ENCODE measurements at places on chromosomes 3 and 15. TPM values are rescaled to one million over a fixed set of nuclear protein-coding genes. Genes with fewer than 3 reads are reported as not detected.

EFCC1 gene
- 0.29 TPM for total RNA-seq

DNA sequence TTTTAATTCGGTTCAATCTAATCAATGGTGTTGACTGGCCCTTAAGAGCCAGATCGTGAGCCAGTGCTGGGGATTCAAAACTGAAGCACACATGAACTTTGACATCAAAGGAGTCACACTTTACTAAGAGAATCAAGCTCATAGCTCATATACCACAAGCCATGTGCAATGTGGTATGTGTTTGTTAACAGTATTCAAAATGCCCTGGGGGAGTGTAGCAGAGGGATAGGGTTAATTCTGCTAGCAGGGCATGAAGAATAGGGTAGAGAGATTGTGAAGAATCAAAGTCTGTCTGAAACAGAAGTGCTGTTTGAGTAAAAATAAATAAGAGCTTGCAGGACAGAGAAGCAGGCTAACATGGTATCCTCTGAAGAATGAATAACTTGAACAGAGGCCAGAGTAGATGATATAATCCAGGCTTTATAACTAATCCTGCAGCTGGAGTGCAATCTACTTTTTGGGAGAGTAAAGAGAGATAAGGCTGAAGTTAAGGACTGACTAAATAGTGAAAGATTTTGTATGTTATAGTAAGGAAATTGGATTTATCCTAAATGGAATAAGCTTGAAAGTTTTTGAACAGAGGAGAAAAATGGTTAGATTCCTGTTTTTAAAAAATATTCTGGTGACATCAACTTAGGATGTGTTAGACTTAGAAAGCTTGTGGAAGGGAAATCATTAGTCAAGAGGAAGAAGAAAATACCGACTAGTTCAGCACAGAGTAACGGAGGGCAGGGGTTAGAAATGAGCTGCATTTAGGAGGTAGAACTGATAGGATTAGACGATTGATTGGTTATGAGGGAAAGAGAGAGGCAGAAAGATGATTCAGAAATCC is 292.0 kb downstream of the NFKBIZ start:
- no peak for DNase-seq

- DNase-seq = peak; percentile 36
Observed at GRCh38 chr15:72796515-72797337, 13.2 kb upstream of the ADPGK start.

GRCh38 chr3:31880020-31880419 is 101.0 kb downstream of the OSBPL10 start:
- DNase-seq = no peak

DNA sequence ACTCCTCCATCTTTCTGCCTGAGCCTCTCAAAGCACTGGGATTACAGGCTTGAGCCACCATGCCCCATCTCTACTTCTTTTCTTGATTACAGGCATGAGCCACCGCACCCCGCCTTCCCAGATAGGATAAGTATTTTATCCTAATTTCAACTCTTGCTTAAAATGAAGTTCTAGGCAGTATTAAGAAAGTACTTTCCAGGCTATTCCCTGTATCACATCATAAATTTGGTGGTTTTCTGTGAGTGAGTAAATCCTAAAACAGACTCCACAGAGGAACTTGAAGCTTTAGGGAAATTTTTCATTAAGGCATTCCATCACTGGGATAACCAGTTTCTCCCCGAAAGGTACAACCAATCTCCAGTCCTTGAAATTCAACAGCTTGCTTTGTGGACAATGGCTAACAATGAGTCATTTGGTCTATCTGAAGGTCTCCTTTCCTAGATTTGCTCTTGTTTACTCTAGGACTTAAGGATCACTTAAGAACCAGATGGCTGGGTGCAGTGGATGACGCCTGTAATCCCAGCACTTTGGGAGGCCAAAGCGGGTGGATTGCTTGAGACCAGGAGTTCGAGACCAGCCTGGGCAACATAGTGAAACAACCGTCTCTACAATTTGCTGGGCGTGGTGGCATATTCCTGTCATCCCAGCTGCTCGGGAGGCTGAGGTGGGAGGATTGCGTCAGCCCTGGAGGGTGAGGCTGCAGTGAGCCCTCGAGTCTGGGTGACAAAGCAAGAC is 49.7 kb upstream of the SKIL start:
- peak; percentile 53 for DNase-seq

DNA sequence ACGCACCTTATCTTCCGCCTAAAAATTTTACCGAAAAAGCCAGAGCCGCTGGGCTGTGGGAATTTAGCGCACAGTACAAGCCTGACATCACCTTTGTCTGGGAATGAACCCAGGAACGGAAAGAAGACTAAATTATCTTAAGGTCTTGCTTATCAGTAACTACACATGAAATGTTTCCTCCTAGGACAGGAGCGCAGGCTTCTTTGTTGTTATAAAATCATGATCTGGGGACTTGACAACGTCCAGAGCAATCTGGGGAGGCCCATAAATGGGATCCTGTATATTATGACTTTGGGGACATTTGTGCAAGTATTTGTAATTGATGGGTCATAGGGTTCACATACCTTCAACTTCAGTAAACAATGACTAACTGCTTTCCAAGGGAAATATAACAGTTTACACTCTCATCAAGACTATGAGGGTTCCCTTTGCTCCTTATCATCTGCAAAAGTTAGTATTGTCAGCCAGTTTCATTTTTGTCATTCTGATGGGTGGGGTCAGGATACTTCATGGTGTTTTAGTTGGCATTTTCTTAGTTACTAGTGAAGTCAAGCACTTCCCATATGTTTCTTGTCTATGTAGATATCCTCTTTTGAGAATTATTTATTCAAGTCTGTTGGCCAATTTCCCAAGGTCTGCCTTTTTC is 213.9 kb upstream of the PFN2 start:
- DNase-seq = peak; percentile 42

CDHR4 gene
- total RNA-seq = not detected

SLC12A8 gene
- 24.9 TPM for total RNA-seq

ZBED2 gene
- not detected for total RNA-seq

DNA sequence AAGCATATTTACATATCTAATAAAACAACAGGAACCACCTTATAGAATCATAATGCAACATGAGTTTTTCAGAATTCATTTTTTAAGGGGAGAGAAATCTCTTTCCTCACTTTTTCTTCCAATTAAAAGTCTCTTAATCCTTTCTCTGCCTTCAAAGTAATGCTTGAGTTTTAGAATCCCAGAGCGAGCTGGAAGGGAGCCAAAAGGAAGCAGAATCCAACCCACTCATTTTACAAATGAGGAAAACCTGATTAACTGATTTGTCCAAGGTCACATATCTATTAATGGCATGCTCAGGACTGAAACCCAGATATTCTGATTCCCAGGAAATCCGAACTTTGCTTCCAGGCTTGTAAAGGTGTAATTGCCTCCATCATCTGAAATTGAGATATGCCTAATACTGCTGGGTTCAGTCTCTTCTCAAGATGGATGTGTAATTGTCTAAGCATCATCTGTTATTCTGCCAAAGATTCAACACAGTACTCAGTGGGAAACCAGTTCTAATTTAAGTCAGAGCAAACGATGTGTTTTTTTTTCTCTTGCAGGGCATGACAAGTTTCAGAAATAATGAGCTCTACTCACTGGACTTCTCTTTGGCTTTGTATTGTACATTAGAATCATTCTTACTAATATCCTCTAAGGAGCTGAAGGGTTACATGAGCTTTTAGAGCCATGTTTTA is 481.4 kb upstream of the CFAP20DC start:
- DNase-seq = no peak

GRCh38 chr15:68991723-68992122 is 22.8 kb upstream of the NOX5 start:
- DNase-seq = no peak

GRCh38 chr3:194330579-194330978 is 20.5 kb downstream of the CPN2 start:
- no peak for DNase-seq

HAUS2 gene
- total RNA-seq = 54.5 TPM

- DNase-seq = no peak
Observed at GRCh38 chr3:79159736-79160135, 608.1 kb downstream of the ROBO1 start.

NRROS gene
- total RNA-seq = not detected

KNG1 gene
- not detected for total RNA-seq

- DNase-seq = no peak
Observed at GRCh38 chr3:128307781-128308469, 154.6 kb downstream of the EEFSEC start.

- DNase-seq = no peak
Observed at GRCh38 chr3:116671151-116671550, 38.4 kb upstream of the TUSC7 start.

DNA sequence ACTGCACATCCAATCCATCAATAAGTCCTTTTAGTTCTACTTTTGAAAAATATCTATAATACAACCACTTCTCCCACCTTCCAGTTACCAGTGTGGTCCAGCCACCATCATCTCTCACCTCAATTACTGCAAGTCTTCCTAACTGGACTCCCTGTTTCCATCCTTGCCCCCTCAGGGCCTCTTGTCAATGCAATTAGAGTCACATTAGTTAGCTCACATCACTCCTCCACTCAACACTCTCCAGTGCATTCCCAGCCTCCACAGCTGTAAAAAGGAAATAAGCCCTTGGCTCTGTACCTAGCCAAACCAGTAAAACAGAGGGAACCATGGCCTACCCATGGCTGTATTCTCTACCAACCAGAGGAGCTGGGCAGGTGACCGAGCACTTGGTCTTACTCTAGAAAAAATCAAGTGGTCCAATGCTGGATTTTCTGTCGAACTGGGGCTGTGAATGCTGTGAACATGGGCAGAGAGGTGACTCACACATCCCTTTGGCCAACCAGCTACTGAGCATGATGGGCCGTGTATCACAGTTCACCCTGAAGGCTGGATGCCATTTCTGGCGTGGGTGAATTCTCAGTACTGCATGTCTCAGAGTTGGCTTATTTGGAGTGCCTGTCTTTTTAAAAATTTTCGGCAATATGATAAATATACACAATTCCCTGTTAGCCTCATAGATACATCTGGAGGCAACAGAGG is 62.5 kb upstream of the C15orf61 start:
- no peak for DNase-seq

B3GALNT1 gene
- total RNA-seq = 21.9 TPM

- DNase-seq = no peak
Observed at GRCh38 chr3:143351895-143352608, 232.5 kb downstream of the CHST2 start.

SERPINI2 gene
- not detected for total RNA-seq

DNA sequence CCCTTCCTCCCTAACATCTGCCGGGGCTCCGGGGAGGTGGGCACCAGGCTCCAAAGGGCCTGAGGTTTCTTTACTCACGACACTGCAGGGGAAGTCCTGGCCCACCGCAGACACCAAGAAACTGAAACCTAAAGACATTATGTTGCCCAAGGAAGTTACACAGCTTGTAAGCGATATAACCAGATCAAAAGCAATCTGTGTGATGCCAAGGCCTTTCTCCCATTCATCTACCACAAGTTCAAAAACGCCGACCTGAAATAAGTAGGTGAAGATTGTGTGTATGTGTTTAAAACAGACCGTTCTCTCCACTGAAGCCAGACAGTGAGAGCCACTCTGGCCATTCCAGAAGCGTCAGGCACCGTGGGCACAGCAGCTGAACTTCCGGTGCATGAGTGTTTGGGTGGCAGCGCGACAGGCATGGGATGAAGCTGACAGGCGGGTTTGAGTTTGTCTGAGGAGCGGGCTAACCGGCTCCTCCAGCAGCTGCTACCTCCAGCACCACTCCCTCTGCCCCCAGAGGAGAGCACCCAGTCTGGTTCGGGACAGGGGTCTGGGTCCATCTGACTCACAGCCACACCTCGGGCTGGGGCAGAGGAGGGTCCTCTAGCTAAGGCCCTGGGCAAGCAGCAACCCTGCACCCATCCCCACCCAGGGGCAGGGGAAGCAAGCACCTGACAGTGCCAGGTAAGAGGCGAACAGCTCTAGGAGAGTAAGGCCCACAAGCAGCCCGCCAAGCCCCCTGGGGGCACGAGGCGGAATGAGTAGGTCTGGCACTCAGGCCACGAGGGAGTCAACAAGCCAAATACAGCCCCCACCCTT is 1.3 kb downstream of the TNK2 start:
- DNase-seq = no peak

DNA sequence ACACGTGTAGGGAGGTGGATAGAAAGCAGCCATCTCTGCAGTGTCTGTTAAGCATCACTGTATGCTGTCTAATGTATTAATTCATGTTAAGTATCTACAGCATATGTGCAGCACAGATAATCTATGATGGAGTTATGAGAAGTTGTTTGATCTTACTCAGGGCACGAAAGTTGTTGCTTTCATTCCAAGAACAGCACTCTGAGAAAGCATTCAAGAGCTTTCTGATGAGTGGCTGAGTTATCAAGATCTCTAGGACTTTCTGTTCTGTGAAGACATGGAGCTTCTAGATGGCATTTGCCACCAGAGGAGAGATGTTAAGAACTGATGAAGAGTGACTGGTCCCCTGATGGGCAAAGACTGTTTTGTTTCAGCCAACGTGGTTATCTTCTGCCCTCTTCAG is 22.6 kb upstream of the TPRG1 start:
- no peak for DNase-seq

DNA sequence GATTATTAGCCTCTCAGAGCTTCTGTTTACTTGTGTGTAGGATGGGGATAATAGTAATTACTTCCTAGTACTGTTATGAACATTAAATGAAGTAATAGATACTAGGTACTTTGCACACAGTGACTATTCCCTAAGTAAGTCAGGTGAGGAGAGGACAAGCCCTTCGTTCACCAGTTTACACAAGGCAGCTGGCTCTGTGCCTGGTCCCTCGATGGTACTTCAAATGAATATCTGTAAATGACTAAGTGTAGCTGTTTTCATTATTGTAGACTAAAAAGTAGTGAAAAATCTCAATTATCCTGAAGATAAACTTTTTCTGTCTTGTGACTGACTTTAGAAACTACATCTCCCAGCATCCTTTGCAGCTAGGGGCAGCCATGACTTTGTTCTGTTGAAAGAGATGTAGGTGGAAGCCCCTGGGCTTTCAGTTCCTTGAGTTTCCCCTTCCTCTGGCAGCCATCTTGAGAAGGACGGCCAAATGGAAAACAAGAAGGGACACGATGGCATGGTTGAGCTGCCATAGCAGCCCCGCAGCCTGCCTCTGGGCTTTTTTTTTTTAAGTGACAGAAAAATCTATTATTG is 11.7 kb upstream of the WNT7A start:
- no peak for DNase-seq

DNA sequence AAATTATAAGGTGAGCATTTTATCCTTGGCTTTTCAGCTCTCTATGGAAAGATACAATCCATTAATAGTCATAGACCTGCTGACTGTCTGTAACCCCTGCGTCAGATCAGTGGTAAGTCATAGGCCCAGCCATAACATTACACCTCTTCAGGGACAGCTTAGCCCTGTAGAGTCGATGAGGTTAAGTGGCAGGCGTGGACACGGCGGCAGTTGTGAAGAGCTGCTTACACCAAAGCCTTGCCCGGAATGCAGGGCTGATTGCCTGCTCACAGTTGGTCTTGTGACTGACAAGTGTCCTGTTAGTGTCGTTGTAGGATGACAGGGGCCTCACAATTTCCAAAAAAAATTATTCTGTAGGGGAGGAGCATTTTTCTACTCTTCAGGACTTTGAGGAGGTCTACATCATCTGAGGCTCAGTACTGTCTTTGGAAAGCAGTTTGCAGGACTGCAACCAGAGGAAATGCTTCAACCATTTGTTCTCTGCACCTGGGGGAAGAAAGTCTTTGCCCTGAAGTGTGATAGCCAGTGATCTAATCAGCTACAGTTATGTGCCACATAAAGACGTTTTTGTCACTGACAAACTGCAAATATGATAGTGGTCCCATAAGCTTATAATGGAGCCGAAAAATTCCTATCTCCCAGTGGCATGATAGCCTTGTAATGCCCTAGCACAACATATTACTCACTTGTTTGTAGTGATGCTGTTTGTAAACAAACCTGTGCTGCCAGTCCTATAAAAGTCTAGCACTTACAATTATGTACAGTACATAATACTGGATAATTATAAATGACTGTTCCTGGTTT is 14.9 kb upstream of the SELENOT start:
- no peak for DNase-seq

NPHP3 gene
- 23.9 TPM for total RNA-seq

Data from A172 (cell line).